Smooth muscle cell of the umbilical artery (primary cell): ENCODE measurements at places on chromosomes 16 and 17. TPM values are rescaled to one million over a fixed set of nuclear protein-coding genes. Genes with fewer than 3 reads are reported as not detected.

The MYH4 gene
- total RNA-seq: under 0.01 TPM in 1 of 2 replicates, not detected in the other

The MPP3 gene
- 16.3 and 17.7 TPM in 2 replicates for total RNA-seq

The MT1G gene
- total RNA-seq: not detected in 2 replicates

The CBFA2T3 gene
- total RNA-seq: not detected in 2 replicates

The KIAA0753 gene
- 10.7 and 18.7 TPM in 2 replicates for total RNA-seq

The DNAAF8 gene
- 0.83 and 1.2 TPM in 2 replicates for total RNA-seq

The ABCA3 gene
- total RNA-seq: 1.5 and 5.3 TPM in 2 replicates

The TBC1D28 gene
- not detected in 2 replicates for total RNA-seq

The CBX2 gene
- 0.89 and 3.8 TPM in 2 replicates for total RNA-seq

The CCL4 gene
- total RNA-seq: not detected in 2 replicates

The ZDHHC1 gene
- total RNA-seq: 5.6 and 6.4 TPM in 2 replicates

The NOG gene
- total RNA-seq: under 0.01 and 0.42 TPM in 2 replicates

The CCDC47 gene
- 87.6 and 102 TPM in 2 replicates for total RNA-seq

The SLC38A8 gene
- not detected in 2 replicates for total RNA-seq

The ZNF207 gene
- 114 and 126 TPM in 2 replicates for total RNA-seq

The CNTD1 gene
- total RNA-seq: 0.05 TPM in 1 of 2 replicates, not detected in the other

The KIF2B gene
- not detected in 2 replicates for total RNA-seq

The GALNS gene
- total RNA-seq: 35.9 and 41.8 TPM in 2 replicates

The JMJD8 gene
- total RNA-seq: 35.6 and 39.6 TPM in 2 replicates

The ADGRG3 gene
- total RNA-seq: not detected in 2 replicates
